AG08396 (cell line): ENCODE measurements at places on chromosomes 2 and 18.

- DNase-seq, result peak; percentile 86
Measured at GRCh38 chr2:44955593-44956392, 14.3 kb downstream of the SIX3 start.

- DNase-seq, result no peak
Measured at GRCh38 chr18:12751891-12752290, 49.0 kb downstream of the PSMG2 start.

DNA sequence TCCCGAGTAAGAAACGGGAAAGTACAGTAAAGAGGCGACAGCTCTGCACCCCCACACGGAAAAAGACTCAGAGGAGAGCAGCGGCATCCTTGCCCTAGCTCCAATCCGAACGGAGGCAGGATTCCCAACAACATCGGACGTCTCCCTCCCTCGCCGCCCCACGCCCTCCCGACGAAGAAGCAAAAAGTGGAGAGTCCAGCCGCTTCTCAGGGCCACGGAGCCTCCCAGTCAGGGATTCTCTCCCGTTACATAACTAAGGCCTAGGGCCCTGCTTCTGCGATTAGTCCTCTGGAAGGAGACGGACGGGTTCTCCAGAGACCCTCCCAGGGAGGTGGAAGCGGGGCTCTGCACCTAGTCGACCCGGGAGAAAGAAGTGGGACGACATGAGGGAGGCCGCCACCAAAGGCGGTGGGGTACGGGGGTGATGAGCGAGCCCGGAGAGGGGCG lies 587 bp downstream of the SUMO1 start:
- DNase-seq, result peak; percentile 69

GRCh38 chr2:64141674-64142405 lies 2.4 kb downstream of the PELI1 start:
- no peak for DNase-seq

- DNase-seq, result peak; percentile 27
Measured at GRCh38 chr18:72672364-72673184, 128.4 kb upstream of the CBLN2 start.

GRCh38 chr2:200466425-200467418 lies 43.1 kb downstream of the KCTD18 start:
- DNase-seq, result peak; percentile 63

- DNase-seq, result peak; percentile 4
Measured at GRCh38 chr18:29083545-29083944, 906.6 kb upstream of the CDH2 start.

GRCh38 chr2:108454440-108454839 lies 5.4 kb downstream of the GCC2 start:
- DNase-seq, result no peak

DNA sequence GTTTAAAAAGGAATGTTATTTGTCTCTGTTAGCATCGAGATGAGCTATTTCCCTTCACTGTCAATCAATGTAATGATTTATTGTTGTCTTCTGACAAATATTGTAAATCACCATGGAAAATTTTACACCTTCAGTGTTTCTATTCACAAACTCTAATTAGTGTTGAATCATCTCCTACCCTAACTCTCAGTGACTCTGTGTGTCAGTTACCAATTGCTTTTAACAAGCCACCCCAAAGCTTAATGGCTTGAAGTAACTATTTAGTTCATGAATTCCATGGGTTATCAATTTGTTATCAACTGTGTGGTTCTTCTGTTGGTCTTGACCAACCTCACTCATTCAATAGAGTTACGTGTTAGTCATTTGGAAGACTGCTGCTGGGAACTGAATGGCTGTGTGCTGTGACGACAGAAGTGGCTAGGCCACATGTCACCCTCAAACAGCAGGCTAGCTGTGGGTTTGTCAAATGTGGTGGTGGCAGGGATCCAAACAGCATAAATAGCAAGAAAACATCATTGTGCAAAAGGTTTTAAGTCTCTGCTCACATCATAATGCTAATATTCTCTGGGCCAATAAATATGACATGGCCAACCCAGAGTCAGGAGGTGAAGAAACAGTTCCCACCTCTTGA lies 910.8 kb upstream of the CDH2 start:
- DNase-seq, result no peak

DNA sequence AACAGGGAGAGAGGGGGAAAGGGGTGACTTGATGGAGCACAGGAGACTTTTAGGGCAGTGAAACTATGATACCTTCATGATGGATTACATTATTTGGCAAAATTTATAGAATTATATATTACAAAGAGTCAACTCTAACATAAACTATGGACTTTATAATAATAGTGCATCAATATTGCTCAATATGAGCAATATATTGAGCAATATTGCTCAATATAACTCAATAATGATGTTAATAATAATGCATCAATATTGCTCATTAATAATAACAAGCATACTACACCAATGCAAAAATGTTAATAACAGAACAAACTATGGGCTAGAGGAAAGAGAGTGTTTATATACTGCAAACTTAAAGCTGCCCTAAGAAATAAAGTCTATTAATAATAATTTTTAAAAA lies 3.1 kb upstream of the UNC80 start:
- DNase-seq, result no peak

- no peak for DNase-seq
Measured at GRCh38 chr2:137525641-137526190, 438.6 kb upstream of the HNMT start.

DNA sequence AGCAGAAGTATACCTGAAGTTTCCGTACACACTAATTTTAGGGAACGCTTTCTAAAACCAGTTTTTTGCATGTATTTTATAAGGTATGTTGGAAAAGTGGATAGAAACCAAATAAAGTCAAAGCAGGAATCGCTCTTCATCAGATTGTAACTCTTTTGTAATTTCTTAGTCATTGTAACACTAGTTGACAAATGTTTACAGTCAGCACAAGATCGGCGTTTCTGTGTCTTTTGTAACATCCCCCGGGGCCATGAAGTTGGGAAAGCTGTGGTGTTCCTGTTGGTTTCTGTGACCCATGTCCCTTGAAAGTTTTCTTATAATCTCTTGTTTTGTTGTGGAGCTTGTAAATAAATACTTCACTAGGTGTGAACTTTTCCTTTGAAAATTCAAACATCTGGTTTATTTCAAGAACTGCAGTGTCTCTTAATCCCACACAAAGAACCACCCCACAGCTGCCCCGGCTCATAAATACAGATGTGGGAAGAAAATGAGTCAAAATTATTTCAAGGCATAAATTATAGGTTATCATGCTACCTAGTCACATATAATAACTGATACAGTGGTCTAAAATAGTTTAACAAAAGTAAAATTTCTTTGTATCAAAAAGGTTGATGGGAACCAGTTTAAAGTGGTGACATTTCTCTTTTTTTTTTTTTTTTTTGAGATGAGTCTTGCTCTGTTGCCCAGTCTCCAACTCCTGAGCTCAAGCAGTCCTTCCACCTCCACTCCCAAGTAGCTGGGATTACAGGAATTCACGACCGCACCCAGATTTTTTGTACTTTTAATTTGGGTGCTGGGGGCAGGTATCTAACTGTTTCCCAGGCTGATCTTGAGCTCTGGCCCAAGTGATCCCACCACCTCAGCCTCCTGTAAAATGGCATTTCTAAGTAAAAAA lies 751 bp upstream of the NMI start:
- peak; percentile 68 for DNase-seq

DNA sequence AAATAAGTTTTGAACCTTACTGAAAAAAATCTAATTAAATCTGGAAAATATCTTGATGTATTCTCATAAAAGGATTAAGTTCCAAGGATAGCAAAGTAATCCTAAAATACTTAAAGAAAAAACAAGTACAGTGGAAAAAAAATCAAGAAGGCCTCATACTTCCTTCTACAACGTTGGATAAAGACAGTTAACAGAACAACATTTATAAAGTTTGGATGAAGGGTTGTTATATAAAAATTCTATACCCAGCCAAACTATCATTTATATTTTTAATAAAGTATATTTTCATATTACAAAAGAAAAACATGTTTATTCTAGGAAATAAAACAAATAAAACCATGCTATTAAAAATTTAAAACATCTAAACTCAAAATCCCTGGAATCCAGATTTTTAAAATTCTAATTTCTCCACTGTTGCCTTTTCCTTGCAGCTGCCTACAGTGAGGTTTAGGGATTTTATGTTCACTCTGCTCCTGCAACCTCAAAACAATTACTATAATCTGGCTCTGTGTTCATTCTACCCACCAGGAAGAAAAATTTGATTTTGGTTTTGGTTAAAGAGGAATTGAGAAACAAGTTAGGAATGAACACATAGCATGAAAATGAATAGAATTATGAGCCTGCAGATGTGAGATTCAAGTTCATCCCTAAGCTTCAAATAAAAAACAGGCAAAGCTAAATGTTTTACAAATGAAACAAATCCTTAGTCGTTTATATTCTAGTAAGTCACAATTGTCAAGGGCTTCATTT lies 142.8 kb downstream of the LPIN1 start:
- DNase-seq, result no peak

- DNase-seq, result no peak
Measured at GRCh38 chr18:11458447-11458846, 150.9 kb upstream of the SLC35G4 start.

DNA sequence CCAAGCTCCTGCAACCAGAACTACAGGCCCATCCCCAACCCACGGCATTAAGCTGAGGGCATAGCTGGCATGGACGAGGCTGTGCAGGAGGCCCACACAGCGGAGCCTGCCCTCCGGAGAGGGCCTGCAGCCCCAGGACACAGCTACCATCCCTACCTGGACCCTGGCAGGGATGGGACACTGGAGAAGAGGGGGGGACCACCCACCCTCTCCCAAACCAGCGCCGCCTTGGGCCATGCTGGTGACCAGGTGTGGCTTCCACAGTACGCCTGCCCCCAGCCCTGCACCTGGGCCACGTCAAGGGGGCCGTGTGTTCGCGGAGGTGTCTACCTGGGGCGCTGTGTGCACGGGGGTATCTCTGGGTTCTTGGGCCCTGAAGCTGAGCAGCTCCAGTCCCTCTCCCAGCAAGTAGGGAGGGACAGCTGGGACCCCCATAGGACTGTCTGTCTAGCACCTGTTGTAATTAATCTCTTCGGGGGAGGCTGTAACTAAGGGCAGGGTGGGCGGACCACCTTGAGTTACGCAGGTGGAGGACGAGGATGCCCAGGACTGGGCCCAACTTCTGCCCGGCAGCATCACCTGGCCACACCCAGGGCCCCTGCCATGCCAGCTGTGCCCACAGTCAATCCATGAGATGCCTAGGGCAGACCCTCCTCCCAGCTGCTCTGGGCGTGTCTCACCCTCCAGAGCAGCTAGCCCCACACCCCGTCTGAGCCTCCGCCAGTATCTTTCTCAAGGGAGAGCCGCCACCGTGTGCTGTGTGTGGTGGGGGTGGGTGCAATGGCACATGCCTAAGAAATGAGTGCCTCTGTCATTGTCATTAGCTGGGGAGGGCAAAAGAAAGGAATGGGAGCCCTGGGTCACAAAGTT lies 18.3 kb downstream of the HS6ST1 start:
- DNase-seq, result no peak

GRCh38 chr2:127957240-127957639 lies 70.6 kb downstream of the SAP130 start:
- no peak for DNase-seq

- no peak for DNase-seq
Measured at GRCh38 chr18:21452276-21452780, 148.2 kb downstream of the ESCO1 start.

DNA sequence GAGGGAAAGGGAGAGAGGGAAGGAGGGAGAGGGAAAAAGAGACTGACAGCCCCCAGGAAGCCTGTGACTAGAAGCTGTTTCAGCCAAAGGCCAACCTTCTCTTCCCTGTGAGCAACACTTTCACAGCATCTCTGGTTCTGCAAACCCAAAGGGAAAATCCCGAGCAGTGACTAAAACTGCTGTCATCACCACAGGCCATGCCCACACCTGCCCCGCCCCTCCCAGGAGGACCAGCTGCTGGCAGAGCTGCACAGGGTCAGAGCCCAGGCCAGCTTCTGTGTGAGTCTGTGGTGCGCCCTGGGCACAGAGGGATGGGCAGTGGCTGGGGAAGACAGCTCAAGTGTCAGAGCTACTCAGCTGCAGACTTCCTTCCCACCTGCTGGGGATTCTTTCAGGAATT lies 64.9 kb upstream of the OTOS start:
- DNase-seq, result peak; percentile 79

- peak; percentile 22 for DNase-seq
Measured at GRCh38 chr18:74252039-74252395, 39.7 kb downstream of the CYB5A start.

DNA sequence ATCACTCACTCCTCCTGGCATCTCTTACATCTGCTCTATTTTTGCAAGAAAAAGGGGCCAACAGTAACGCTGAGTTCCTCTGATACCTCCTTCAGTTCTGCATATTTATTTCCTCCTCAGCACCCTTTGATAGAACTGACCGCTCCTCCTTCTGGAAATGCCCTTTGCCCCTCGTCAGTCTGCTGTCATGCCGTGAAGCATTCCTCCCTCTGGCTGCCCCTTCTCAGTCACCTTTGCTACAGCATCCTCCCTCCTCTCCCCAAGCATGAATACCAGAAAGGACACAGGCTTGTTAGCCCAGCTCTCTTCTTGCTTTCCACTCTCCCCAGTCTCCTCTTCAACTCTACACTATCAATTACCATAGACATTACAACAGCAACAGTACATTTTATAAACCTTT lies 135.4 kb downstream of the NBAS start:
- no peak for DNase-seq

DNA sequence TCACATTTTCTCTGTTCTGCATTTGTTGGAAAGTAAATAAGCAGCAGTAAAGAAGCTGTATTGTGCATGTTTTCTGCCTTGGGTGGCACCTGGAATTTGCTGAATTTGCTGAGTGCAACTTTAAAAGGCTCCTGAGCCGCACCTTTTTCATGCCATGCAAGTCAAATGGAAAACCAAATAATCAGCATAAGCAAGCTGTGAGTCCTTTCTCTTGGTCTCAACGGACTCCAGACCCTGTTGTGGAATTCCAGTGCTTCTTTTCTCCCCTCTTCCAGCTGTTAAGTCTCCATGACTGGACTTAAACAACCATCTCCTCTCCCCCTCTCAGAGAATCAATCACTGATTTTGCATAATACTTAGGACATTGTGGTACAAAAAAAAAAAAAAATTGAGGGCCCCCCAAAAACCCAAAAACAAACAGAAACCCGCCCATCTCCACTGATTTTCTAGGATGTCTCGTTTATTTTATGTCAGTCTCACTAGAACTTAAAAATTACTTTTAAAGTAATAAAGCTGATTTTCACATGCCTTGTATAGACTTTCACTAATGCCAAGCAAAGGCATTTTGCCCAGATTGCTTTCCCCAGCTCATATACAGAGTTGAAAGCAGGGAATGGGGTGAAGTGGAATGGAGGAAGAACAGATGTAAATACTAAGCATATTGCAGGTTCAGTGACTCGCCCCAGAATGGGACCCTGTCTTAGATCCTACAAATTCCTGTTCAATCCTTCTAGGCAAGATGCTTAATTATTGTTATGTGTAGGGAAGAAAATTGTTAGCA lies 5.1 kb upstream of the CETN1 start:
- DNase-seq, result no peak

GRCh38 chr2:176583607-176584006 lies 314.4 kb downstream of the MTX2 start:
- no peak for DNase-seq
